PC-9 (cell line): ENCODE measurements at places on chromosomes 16 and 17. TPM values are rescaled to one million over a fixed set of nuclear protein-coding genes. Genes with fewer than 3 reads are reported as not detected.

Gene C16orf96
- total RNA-seq, result 0.13 and 0.15 TPM in 2 replicates

DNA sequence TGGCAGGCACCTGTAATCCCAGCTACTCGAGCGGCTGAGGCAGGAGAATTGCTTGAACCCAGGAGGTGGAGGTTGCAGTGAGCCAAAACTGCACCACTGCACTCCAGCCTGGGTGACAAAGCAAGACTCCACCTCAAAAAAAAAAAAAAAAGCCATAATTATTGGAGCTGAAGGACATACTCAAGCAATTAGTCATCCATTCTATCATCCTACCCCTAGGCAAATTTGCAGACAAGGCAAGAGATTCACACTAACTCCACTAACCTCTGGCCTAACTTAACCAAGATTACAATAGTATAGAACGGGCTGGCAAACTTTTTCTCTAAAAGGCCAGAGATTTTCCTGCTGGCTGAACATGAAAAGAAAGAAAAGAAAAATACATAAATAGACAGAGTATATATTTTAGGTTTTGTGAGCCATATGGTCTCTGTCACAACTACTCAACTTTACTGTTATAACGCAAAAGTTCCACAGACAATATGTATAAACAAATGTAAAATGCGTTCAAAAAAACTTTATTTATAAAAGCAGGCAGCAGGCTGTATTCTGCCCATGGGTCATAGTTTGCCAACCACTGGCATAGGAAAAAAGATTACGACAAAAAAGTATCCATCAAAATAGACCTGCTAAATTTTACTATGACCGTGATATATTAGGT lies 29.7 kb downstream of the BRIP1 start:
- peak; percentile 36 for DNase-seq
- H3K36me3 ChIP-seq, result 0 out of 2 replicates have a peak, but pooled peaks cover 8% of the 10 kb centered on the region
- peaks cover 25% of the 10 kb centered on the region for H3K4me1 ChIP-seq
- no peak overlapping the region for H3K4me3 ChIP-seq
- peak overlapping the region; percentile 76 for H3K27ac ChIP-seq
- no peaks in the 10 kb centered on the region for H3K27me3 ChIP-seq

GRCh38 chr16:61237884-61238485 lies 798.3 kb downstream of the CDH8 start:
- H3K4me1 ChIP-seq, result no peaks in the 10 kb centered on the region
- no peak overlapping the region for H3K4me3 ChIP-seq
- H3K27me3 ChIP-seq, result no peaks in the 10 kb centered on the region

DNA sequence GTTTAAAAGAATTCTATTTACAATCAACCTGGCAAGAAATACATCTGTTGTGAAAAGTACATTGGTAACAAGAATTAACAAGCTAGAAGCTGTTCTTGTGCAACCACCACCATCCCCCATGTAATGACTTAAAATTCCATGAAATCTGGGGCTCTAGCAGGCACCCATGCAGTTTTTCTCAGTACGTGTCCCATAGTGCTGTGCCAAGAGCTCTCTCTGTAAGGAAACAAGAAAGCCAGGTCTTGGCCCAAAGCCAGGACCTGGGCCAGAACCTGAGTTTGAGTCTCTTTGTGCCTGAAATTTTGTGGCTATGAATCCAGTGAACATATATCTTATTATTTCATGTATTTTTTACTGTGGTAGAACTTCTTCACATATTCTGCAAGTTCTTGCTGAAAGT lies 46.6 kb downstream of the NUP93 start:
- no peaks in the 10 kb centered on the region for H3K36me3 ChIP-seq
- no peaks in the 10 kb centered on the region for H3K4me1 ChIP-seq
- H3K27ac ChIP-seq, result no peak overlapping the region
- no peak overlapping the region for H3K4me3 ChIP-seq
- DNase-seq, result no peak
- no peaks in the 10 kb centered on the region for H3K27me3 ChIP-seq

GRCh38 chr17:32311028-32311536 lies 30.9 kb downstream of the C17orf75 start:
- peaks cover 56% of the 10 kb centered on the region for H3K27me3 ChIP-seq
- H3K36me3 ChIP-seq, result no peaks in the 10 kb centered on the region
- no peak overlapping the region for H3K4me3 ChIP-seq
- H3K27ac ChIP-seq, result no peak overlapping the region
- no peak for DNase-seq
